Progenitor cell of endocrine pancreas (in vitro differentiated cells): ENCODE measurements at places on chromosomes 2 and 18.

DNA sequence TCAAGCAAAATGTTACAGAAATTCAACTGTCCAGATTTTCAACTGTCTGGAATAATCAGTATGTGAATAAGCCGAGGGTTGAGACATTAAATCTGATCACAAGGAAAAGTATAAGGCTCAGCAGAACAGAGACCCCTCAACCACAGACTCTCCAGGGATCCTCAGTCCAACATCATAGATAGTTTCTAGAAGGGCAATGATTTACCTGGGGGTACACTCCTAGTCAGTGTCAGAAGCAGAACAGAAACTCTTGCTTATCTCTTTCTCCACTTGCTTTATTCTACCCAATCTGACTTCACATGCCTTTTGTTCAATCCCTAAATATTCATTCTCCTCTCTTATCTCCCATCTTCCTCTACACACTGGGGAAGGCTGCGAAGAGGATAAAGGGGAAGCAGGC, 36.4 kb downstream of the ICOS start:
- DNase-seq, result no peak

- DNase-seq, result no peak
These were observed 841.6 kb downstream of the TRIB2 start for GRCh38 chr2:13558368-13558767.

GRCh38 chr2:144015655-144016245, 504.2 kb downstream of the ZEB2 start:
- DNase-seq, result no peak

- peak; percentile 14 for DNase-seq
These were observed at the start of gene ANKRD29 for GRCh38 chr18:23662309-23663263. ANKRD29 (minus strand) TSS chr18:23662911; CDS start chr18:23662730, 181 bp downstream.

DNA sequence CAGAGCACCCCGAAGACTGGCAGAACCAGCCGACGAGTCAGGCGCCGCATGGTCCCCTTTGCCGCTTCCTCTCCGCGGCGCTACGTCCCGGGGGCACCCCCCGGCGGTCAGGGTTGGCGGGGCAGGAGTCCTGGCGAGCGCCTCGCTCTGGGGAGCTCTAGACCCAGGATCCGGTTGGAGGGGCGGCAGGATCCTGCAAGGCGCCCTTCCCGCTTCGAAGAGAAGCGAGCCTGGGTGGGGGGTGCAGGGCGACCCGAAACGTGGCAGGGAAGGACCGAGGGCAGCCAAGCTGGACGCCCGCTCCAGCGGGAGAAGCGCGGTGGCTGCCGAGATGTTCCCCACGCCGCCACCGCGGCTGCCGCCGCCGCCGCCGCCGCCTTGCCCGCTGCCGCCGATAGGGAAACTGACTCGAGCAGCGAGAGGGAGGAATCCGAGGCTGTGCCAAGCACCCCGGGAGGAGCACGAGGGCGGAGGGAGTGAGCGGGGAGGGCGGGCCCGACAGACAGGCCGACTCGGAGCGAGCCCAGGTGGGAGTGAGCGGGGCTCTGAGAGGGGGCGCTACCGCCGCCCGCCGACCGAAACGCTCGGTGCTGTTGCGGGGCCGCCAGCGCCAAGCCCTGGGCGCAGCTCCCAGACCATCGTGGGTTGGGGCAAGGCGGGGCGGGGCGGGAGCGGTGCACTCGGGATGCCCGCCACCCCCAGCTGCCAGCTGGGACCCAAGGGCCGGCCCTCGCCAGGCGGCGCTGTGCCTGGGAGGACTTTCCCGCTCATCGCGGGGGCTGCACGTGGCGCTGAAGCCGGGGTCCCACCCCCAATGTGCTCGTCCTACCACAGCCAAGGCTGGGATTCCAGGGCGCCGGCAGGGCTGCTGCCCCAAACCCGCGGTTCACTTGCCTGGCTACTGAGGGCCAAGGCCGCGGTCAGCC, at the start of gene GALNT14:
GALNT14 (minus strand) TSS at position 404 of the 926 bp plus-strand sequence; CDS start at position 50, 354 bp downstream.
- DNase-seq, result peak; percentile 57

GRCh38 chr2:176525086-176525485, 255.8 kb downstream of the MTX2 start:
- DNase-seq, result no peak

- DNase-seq, result no peak
These were observed 784 bp downstream of the EDAR start for GRCh38 chr2:108988076-108988795.

GRCh38 chr18:68152770-68153169, 562.1 kb downstream of the TMX3 start:
- no peak for DNase-seq

- DNase-seq, result no peak
These were observed 322.2 kb downstream of the ETAA1 start for GRCh38 chr2:67719351-67719750.

GRCh38 chr2:212495046-212495445, 43.6 kb downstream of the ERBB4 start:
- no peak for DNase-seq

DNA sequence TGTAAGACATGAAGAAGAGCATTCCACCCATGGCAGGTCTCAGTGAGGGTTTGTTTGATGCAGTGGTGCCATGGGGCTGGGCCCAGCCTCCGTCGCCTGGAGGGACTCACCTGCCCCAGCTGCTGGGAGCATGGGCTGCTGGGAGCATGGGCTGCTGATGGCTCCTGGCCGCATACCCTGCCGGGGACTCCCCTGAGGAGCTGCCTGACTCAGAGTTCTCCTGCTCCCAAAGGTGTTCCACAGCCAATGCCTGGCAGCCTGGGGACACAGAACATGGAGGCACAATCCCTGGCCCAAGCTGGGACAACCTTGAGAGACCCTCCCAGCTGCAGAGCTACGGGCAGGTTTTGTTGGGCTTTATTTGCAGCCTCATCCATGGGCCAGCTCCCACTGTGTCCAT, 108.4 kb downstream of the COPS8 start:
- no peak for DNase-seq

DNA sequence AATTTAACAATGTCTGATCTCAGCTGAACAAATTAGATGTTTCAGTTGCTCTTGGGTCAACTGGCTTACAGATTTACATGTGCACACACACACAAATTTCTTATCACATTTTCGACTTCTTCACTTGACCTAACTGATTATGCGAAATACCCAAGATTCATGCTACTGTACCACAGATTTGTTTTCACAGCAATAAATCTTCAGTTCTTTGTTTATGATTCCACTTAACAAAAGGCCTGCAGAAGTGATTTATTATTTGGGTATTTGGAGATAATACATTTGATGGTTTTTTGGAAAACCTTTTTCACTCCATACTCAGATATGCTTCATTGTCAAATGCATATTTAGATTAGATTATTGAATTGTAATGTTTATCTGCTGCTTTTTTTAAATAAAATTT, 129.0 kb downstream of the GALNT1 start:
- no peak for DNase-seq

- DNase-seq, result no peak
These were observed 3.9 kb downstream of the CHST10 start for GRCh38 chr2:100413571-100413970.

DNA sequence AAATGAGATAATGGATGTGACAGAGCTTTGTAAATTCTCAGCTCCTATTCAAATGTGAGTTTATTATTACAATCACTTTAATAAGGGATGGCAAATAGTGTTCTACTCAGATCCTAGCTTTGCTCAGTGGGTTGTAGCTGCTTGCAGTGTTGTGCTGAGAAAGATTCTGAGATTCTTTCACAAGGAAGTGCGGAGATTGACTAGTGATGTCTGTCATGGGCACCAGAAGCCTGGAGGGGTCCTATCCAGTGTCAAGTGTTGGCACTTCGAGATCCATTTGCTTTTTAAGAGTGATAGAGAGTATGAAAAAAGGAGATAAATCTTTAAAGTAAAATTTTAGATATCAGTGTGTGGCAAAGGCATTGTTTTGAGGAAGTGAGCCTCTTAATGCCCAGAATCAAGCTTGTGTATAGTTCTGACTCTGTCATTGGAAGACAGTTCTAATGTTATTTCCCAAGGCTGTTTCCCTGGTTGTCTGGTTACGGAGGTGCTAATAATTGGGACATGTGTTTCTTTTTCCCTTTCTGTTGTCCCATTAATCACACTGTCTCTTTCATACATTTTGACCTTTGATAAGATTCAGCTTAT, 181.7 kb upstream of the SPRED2 start:
- no peak for DNase-seq

GRCh38 chr2:192082121-192082520, 112.6 kb downstream of the TMEFF2 start:
- no peak for DNase-seq

- DNase-seq, result no peak
These were observed 97.8 kb downstream of the KYNU start for GRCh38 chr2:142975239-142975638.

DNA sequence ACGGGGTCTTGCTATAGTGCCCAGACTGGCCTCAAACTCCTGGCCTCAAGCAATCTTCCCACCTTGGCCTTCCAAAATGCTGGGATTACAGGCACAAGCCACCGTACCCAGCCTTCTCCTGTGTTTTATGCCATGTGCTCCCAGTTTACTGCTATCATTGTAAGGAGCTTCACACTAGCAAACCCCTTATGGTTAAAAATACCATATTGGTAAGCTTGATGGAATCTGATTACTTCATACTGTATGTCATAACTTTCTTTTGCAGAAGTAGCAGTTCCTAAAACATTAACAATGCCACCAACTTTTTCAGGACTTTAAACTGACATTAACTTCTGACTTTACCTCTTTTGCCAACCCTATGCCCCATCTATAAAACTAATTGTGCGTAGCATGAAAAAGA, 36.2 kb downstream of the HAT1 start:
- no peak for DNase-seq

GRCh38 chr2:159076241-159076640, 107.8 kb downstream of the TANC1 start:
- DNase-seq, result no peak

DNA sequence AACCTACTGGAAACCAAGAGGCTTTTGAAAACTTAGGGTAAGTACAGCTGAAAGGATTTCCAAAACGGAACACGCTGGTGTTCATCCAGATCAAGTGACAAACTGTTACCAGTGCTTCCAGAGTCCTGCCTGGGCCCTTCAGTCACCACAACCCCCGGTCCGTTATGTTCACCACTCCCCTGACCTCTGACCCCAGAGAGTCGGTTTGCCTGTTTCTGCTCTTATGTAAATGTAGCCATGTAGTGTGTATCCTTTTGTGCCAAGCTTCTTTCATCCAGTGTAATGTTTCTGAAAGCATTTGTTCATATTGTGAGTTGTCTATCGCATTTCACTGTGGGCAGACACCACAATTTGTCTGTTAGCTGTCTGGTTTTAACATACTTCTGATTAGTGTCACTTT, 217.5 kb downstream of the NCK2 start:
- DNase-seq, result no peak

DNA sequence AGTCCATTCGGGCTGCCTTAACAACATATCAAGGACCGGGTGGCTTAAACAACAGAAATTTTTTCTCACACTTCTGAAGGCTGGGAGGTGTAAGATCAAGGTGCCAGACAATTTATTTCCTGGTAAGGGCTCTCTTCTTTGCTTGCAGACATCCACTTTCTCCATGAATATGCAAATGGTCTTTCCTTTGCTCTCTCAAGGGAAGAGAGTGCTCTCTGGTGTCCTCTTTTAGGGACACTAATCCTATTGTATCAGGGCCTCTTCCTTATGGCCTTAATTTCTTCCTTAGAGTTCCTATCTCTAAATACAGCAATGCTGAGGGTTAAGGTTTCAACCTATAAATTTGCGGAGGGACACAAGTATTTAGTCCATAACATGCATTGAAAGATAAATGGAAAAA, 770.8 kb downstream of the DSC3 start:
- DNase-seq, result no peak

GRCh38 chr2:120294008-120294340, 41.3 kb downstream of the RALB start:
- DNase-seq, result no peak

DNA sequence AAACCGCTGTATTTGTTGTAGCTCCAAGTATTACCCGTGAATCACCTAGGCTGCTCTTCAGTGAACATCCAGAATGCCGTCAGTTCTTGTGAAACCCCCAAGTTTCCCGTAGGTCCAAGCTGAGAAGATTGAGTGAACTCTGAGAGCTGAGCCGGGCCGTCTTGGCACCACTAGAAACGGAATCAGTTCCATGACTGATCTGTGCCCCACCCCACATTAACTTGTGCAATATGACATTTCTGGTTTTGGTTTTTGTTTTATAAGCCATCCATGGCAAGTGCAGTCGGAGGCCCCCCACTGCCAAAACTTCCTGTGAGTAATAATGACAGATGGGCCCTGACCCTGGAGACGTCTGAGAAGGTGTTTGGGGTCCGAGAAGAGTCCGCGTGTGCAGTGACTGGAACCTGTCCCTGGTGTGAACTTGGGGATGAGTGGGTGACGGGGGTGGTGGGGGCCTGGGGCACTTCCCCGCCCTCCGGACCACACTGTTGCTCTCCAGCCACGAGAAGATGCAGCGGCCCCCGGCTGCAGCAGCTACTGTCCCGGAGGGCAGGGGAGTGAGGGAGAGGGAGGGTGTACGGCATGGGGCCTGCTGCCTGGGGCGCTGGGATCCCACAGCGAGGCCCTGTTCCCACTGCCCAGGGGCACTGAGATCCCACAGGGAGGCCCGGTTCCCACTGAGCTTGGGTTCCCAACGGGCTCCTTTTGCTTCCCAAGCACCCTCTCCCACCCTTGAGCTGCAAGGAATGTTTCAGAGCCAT, 26.5 kb downstream of the NFATC1 start:
- DNase-seq, result no peak

- DNase-seq, result no peak
These were observed 295.8 kb downstream of the AFF3 start for GRCh38 chr2:99846462-99847107.

DNA sequence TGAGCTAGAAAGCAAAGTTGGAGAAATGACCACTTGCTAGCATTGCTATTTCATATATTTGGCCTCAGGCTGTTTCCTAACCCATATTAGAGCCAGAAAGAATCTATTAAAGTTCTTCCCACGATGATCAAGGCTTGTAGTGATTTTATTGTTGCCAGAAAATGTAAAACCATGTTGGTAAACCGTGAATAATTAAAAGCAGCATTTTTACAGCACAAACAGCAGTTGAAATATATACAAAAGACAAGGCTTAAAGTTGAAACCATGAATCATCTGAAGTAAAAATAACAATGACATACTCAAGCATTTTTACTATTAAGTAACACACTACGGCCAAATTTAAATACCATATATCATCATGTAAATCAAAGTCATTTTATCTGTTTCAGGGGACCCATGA, 27.7 kb upstream of the DSC3 start:
- DNase-seq, result no peak

GRCh38 chr2:147683380-147683779, 161.4 kb upstream of the ACVR2A start:
- DNase-seq, result no peak

GRCh38 chr2:18949871-18950270, 360.5 kb upstream of the NT5C1B start:
- no peak for DNase-seq

- no peak for DNase-seq
These were observed 61.6 kb upstream of the NCOA1 start for GRCh38 chr2:24429197-24430074.

- no peak for DNase-seq
These were observed 42.5 kb upstream of the ATP8B1 start for GRCh38 chr18:57845605-57846074.

GRCh38 chr2:179677077-179677688, 184.2 kb downstream of the ZNF385B start:
- DNase-seq, result no peak

- no peak for DNase-seq
These were observed 51.3 kb upstream of the NABP1 start for GRCh38 chr2:191626497-191627151.

- no peak for DNase-seq
These were observed 23.3 kb downstream of the PELI1 start for GRCh38 chr2:64120928-64121327.
